SK-N-MC (cell line): ENCODE measurements at places on chromosomes 1 and 21.

- no peak for DNase-seq
Observed at GRCh38 chr1:100552031-100552430, 14.1 kb downstream of the GPR88 start.

GRCh38 chr1:161770250-161770649, 4.1 kb downstream of the ATF6 start:
- no peak for DNase-seq

DNA sequence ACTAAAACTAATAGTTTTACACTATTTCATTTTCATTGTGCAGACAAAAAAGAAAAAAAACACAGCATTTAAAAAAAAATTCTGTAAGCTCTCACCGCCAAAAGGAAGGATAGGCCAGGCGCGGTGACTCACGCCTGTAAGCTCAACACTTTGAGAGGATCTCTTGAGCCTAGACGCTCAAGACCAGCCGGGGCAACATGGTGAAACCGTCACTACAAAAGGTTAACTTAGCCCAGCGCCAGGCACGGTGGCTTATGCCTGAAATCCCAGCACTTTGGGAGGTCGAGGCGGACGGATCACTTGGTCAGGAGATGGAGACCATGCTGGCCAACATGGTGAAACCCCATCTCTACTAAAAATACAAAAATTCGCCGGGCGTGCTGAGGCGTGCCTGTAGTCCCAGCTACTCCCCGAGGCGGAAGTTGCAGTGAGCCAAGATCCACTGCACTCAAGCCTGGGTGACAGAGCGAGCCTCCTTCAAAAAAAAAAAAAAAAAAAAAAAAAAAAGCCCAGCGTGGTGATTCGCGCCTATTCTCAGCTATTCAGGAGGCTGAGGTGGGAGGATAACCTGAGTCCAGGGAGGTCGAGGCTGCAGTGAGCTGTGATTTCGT, 14.3 kb upstream of the SPEN start:
- no peak for DNase-seq

DNA sequence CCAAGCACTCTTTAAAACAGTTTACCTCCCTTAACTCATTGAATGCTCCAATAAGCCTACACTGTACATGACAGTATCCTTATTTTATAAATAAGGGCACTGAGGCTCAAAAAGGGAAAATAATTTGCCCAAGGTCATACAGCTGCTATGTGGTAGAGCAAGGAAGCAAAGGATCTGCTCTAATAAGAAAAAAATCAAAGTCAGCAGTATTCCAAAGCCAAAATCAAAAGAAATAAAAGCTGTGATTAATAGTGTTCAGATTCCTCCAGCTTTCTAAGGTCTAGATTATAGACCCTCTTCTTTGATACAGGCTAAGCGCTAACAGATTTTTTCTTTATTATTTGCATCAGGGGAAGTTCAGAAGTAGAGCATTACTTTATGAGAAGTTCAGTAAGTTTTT, 39.3 kb downstream of the IL12RB2 start:
- no peak for DNase-seq

GRCh38 chr1:207060596-207060995, 7.5 kb downstream of the PFKFB2 start:
- DNase-seq: no peak

DNA sequence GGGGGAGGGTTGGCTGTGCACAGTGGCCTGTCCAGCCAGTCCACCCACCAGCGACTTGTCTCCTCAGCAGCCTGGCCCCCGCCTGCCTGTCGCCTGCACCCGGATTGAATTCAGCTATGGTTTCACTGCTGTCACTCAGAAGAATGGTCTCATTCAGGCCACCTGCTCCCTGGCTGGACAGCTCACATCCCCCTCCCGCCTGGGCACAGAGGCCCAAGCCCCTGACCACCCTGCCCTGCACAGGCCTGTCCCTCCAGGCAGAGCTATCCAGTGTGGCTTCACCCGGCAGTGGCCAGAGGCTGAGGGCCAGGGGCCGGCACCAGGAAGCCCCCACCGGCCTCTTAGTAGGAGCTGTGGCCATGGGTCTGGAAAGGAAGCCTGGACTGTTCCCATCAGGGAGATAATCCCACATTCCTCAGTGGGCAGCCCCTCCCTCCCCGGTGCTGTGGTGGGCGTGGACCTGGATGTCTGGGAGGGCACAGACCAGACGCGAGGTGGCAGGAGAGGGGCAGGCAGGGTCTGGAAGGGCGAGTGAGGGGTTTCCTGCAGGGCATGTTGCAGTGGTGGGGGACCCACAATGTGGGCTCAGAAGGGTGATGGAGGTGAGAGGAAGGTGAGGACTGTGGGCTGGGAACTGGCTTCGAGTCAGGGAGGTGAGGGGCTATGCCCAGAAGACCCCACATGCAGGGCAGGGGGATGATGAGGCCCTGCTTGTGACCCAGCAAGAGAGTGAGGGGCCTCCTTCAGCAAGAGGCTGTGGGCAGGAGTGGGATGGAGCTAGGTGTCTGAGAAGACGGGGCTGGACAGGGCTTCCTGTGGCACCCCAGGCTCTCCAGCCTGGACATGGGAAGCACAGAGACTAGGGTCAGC, 30.4 kb downstream of the WNT9A start:
- DNase-seq: no peak

GRCh38 chr1:229015806-229016205, 255.1 kb upstream of the RAB4A start:
- DNase-seq: no peak

DNA sequence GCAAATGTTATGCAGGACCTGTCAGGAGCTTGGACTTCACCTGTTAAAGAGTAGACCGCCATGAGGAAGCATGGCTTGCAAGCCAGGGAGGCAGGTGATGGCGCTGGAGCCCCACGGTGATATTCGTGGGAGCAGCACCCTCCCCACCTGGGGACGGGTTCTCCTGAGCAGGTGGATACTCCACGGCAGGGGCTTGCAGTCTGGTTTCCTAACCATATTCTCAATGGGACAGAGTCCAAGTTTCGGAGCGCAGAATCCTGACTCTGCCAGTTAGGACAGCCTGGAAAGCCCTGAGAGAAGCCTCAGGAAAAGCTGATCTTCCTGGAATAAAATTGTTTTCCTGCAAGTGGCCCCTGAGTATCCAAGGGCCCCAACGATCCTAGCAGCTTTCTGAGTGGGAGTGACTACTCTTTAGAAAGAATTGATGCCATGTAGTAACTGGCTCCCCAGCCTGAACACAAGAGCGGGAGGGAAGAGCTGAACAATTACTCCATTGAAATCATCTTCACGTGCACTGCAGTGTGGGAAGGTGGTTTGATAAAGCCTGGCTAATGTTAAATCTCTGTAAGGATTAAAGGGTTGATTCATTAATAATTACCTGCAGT, 146.3 kb upstream of the RAB4A start:
- no peak for DNase-seq

DNA sequence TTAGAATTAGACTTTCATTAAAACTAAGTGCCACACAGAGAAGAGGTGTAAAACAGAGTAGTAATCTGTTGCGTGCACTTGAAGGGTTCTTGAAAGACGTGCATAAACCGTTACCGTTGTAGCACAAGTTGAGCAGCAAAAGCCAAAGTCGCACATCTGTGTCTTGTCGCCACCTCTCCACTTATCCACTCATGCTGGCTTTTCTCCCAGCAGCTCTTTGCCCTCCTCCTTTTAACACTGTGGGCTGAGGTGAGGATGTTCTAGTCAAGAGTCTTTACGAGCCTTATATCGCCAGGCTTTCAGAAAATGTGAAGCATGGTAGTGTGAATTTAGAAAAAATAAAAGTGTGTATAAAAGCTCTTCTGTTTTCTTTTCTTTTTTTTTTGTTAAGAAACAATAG, 48.0 kb downstream of the NR5A2 start:
- no peak for DNase-seq

DNA sequence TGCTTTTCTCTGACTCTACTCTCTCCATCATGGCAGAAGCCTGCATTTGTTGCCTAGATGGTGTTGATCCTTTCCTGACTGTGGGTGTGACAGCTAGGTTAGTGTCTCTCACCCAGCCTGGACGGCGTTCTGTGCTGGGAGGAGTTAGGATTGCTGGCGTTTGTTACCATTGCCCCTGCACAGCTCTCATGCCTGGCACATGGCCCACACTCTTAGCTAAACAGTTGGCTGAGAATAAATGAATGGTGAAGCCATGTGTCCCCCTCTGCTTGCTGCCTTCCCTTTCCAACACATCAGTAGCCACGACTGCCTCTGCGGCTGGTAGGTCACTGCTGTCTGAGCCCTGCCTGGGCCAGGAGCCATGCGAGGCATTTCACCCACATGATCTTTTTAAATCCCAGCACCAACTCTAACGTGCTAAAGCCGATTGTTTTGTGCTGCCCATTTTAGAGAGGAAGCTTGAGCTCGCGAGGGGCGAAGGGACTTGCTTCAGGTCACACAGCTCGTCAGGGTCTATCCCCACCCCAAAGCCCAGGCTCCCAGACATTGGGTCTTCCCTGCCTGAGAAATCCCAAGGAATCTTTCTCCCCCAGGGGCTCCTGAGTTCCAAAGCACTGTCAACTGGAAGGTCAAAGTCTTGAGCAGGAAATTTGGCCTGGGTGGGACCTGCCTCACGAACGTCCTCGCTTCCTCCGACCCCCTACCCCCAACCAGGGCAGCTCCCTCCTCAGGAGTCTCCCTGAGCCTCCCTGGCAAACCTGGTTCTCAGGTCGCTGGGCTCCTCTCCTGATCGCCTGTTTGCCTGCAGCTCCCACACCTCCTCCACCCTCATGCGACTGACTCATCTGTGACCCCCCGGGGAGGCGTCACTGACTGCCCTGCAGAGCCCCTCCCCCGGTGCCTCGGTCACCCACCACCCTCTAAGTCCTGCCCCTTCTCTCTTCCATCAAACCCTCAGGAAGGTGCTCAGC, 271.7 kb upstream of the C1orf174 start:
- DNase-seq: no peak

GRCh38 chr21:16040601-16041000, 310.8 kb downstream of the USP25 start:
- no peak for DNase-seq

DNA sequence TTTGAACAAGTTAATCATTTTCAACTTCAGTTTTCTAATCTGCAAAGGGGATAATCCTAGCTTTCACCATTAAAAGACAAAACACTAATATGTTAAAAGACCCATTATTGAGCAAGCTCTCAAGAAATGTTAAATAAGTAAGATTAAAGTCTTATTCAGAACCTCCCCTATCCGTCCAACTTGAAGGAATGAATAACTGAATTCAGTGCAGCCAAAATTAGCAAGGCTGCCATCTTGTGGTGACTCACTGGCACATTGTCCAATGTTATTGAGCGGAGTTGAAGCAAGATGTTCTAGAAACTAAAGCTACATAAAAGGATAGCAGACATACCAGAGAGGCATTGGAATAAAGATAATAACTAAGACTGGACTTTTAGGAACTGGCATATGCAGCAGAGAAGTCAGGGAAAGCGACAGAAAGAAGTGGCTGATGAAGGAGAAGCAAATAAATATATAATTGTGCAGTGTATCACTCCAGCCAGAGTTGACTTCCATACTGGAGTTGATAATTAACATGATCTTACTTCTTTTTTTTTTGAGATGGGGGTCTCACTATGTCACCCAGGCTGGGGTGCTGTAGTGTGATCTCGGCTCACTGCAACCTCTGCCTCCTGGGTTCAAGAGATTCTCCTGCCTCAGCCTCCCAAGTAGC, 8.2 kb upstream of the CAP1 start:
- peak; percentile 24 for DNase-seq

GRCh38 chr1:156930483-156930882, 10.1 kb downstream of the LRRC71 start:
- no peak for DNase-seq

DNA sequence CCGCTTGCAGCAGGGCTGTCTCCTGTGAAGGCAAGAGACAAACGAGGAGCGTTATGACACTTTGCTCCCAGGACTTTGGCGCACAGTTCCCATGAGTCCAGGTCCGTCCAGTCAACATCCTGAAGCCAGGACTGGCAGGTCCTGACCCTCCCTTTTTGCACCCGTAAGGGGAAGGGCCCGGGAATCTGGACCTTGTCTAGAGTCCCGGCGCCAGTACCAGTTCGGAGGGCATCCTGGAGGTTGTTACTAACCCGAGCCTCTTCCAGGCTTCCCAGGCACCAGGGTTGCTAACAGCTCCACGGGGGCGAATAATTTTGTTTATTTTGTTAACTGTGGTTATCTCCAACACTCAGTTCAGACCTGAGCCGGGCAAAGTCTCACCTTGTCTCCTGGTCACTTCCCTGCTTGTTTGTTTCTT, 682 bp upstream of the RWDD3 start:
- no peak for DNase-seq

DNA sequence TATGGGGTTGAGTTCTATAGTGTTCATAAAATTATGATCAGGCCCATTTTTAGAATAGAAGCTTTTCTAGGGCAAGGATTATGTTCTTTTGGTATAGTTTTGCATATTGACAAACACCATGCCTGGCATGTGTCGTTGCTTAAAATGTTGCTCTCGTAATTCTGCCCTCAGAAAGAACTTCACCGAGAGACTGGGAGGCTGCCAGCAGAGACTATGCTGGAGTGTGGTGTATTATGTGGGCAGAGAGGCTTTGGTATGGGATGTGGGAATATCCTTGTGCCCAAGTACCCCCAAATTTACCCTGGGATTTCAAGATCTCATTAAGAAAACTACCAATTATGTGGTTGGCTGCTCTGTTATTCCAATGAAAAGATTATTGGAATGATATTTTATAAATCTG, 27.9 kb downstream of the PGM1 start:
- no peak for DNase-seq

GRCh38 chr1:39575191-39576015, 1.2 kb downstream of the PABPC4 start:
- no peak for DNase-seq

DNA sequence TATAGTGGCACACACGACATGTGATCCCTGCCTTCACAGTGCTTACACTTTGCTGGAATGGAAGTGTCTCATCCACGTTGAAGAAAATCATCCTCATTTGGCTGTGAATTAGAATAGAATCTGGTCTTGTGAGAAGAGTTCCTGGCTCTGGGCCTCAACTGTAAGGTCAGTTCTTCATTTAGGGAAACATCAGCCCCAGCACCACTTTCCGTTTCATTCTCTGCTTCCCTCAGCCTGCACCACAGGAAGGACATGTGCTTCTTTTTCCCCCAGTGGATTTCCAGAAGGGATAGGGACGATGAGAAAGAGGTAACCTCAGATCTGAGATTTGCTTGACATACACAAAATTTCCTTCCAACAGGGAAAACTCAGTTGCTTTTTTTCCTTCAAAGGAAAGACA, 3.7 kb upstream of the ALX3 start:
- no peak for DNase-seq

- no peak for DNase-seq
Observed at GRCh38 chr1:201883786-201884185, 4.9 kb upstream of the SHISA4 start.

DNA sequence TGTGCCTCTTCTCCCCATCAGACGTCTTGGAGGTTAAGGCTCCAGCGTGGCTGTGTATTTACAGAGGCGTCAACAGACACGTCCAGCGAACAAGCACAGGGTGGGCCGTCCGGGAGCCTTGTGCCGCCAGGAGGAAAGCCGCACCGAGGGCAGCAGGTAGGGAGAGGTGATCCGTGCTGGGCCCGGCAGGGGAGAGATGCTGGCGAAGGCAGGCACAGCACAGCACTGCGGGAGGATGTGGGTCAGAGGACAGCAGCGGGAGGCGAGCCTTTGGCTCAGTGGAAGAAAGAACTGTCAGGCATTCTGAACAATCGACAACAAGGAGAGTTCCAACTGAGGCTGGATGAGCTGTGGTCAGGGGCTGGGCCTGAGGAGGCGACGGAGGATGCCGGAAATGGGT, 144.1 kb upstream of the TNR start:
- DNase-seq: no peak

- DNase-seq: no peak
Observed at GRCh38 chr1:119840745-119841144, 29.5 kb upstream of the REG4 start.

- DNase-seq: peak; percentile 80
Observed at GRCh38 chr1:78408192-78408591, 82.6 kb upstream of the PTGFR start.

GRCh38 chr1:106910798-106911197, 145.7 kb upstream of the PRMT6 start:
- DNase-seq: no peak
